ENCODE measurements at places on chromosomes 2 and 18. TPM values are rescaled to one million over a fixed set of nuclear protein-coding genes. Genes with fewer than 3 reads are reported as not detected.

CREG2 gene
- total RNA-seq = 10.0 TPM

FOSL2 gene
- total RNA-seq = 49.5 TPM

FEV gene
- total RNA-seq = not detected

SH3RF3 gene
- total RNA-seq = 0.40 TPM

SAG gene
- total RNA-seq = not detected

CNGA3 gene
- total RNA-seq = not detected

EFR3B gene
- total RNA-seq = 17.9 TPM

TRIM43 gene
- total RNA-seq = 0.05 TPM

ACOXL gene
- not detected for total RNA-seq

LYPD6B gene
- total RNA-seq = not detected

TMEM178A gene
- total RNA-seq = 0.10 TPM

GCA gene
- 5.3 TPM for total RNA-seq

DIPK1C gene
- total RNA-seq = not detected

GBX2 gene
- total RNA-seq = 4.1 TPM

FTCDNL1 gene
- total RNA-seq = 2.2 TPM

CXCR1 gene
- not detected for total RNA-seq

GNLY gene
- total RNA-seq = not detected

BBS5 gene
- total RNA-seq = 6.0 TPM

MC4R gene
- total RNA-seq = not detected

IL1A gene
- total RNA-seq = 0.05 TPM

HNRNPA3 gene
- total RNA-seq = 370 TPM

TTR gene
- total RNA-seq = not detected

CACNB4 gene
- 0.10 TPM for total RNA-seq

TRIM54 gene
- 0.44 TPM for total RNA-seq

KIF1A gene
- total RNA-seq = 0.62 TPM

COL4A3 gene
- total RNA-seq = 0.45 TPM

GATA6 gene
- total RNA-seq = 2.2 TPM

GRB14 gene
- total RNA-seq = 3.1 TPM

CRYGC gene
- total RNA-seq = not detected

LRRC30 gene
- not detected for total RNA-seq

METTL4 gene
- 6.8 TPM for total RNA-seq

SH2D6 gene
- 1.2 TPM for total RNA-seq

ERFE gene
- 6.3 TPM for total RNA-seq

SERPINB5 gene
- total RNA-seq = 0.13 TPM

STON1 gene
- 0.34 TPM for total RNA-seq

DPYSL5 gene
- 3.8 TPM for total RNA-seq

GPR155 gene
- total RNA-seq = 0.28 TPM

ERICH2 gene
- total RNA-seq = not detected

ANKRD30B gene
- total RNA-seq = not detected

HNMT gene
- 0.28 TPM for total RNA-seq

IL36G gene
- not detected for total RNA-seq
